ENCODE measurements at places on chromosomes 4 and X.

DNA sequence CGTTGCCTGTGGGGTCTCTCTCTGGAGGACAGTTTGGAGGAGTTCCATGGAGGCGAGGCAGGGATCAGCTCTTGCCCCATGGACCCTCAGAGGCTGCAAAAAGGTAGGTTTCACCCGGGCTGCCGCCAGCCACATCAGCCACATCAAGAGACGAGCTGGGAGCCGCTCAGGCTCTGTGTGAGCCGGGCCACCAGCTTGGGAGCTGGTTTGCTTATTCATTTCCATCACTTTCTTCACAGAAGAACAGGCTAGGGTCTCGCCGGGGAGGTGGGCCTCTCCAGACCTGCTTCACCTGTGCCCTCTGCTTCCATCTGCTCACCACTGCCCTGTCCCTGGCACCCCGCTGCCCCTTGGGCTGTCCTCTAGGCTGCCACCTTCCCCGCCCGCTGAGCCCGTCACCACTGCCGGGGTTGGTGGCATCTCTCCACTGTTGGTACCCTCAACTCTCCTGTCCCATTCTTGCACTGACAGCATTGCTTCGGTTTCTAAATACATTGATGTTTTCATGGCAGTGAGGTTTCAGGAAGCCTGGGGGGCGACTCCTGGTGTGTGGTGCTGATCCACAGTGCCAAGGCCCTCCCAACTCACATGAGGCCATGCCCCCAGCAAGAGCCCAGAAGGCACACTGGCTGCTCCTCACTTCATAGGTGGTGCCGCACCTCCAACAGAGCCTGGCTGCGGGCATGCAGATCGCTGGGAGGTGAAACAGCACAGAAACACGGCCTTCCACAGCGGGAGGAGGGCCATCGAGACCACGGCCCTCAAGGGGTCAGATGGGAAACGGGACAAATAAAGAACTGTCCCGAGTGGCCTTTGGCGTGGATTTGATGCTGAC, 4.5 kb upstream of the TREX2 start:
- no peak for DNase-seq

- DNase-seq, result no peak
Observed at GRCh38 chrX:41596596-41596995, 92.2 kb upstream of the GPR34 start.

GRCh38 chr4:85798012-85798770, 323.2 kb downstream of the ARHGAP24 start:
- no peak for DNase-seq

DNA sequence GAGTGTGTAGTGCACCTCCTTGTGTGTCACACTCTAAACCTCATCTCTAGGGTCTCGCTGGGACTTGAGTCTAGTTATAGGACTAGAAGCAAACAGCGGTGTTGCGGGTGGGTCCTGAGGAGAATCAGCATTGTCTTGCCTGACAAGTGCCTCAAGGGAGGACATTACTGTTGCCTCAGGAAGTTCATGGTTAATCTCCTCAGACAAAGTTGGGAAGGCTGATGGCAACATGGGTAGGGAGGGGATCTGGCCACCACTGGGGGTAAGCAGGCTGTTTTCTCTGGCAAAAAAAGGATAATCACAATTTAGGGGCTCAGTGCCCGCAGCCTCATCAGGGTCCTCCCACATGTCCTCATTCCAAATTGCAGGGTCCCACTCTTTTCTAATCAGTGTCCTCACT, 12.4 kb downstream of the ASB12 start:
- no peak for DNase-seq

DNA sequence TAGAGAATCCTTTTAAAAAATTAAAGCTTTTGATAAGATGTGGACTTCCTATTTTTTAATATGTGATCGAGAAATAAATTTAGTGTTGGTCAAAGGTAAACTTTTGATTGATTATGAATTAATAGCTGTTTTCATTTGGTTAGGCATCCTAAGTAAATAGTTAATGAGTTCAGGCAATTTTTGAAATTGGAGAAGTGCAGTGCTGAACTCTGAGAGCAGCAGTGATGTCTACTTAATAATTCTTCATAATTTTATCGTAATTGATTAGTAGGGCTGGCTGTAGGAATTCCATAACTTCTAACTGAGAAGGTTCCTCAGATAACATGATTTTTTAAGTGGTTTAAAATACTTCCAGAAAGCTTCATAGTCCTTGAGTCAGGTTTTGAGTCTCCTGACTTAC, 1.5 kb downstream of the MND1 start:
- DNase-seq, result no peak

DNA sequence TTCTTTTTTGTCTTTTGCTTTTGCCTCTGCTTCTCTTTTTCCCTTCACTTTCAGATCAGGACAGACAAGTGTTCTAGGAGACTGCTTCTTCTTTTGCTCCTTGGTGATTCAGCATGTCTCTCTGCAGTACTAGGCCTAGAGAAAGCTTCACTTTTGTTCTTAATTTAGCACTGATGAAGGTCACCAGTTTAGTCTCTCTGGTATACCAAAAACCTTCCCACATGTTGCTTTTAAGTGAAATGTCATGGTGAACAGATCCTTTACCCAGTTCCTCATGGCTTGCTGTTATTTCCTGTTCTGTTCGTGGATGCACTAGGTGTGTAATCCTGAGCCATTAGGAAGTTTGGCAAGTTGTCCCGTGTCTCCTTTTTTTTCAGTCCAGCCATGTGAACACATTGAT, 53.3 kb downstream of the NBDY start:
- no peak for DNase-seq

GRCh38 chrX:91137883-91138282, 296.8 kb upstream of the PABPC5 start:
- DNase-seq, result no peak

GRCh38 chrX:28590396-28590795, 3.1 kb downstream of the IL1RAPL1 start:
- no peak for DNase-seq
